Urinary bladder (tissue), 4 donors: ENCODE measurements at places on chromosomes 16 and 17.

GRCh38 chr17:2707721-2708584 is 3.6 kb downstream of the CLUH start:
- DNase-seq, result no peak

- DNase-seq, result no peak
Observed at GRCh38 chr17:4969047-4969550, 1.5 kb upstream of the SPAG7 start.

DNA sequence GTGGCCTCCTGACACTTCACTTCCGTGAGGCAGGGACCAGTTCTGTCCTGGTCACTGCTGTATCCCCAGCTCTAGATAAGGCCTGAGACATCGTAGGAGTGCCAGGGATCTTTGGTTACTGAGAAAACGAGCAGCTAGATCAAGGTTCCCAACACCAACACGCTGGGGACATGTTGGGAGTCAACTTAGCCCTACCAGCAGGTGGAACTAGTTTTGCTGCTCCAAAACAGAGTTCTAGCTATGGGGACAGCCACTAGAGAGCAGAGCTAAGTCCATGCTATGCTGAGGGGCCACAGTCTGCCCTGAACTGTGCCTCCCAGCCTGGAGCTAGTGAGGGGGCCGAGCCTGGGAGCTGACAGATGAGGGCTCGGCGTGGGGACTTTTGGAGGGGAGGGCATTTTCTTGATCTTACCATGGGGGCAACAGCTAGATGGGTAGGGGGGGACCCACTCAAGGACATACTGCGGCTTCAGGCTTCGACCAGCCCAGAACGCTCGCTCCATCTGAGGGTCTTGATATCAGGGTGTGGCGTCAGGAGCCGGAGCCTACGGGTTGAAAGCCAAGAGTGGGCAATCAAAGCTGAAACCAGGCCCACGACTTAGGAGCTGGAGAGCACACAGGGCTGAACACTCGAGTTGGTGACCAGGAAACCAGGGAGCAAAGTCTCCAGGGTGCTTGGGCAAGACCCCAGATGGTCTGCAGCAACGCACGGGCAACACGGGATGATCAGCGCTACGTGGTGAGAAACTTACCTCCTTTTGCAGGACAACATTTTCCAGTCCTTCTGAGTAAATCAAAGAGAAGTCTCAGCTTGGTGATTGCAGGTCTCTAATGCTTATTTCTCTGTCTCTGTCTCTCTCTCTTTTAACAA is 13.4 kb downstream of the SNX20 start:
- DNase-seq, result no peak

- DNase-seq, result no peak
Observed at GRCh38 chr16:1426734-1427471, 4.0 kb upstream of the PERCC1 start.

- DNase-seq, result no peak
Observed at GRCh38 chr16:73091174-73091573, 43.2 kb upstream of the ZFHX3 start.

DNA sequence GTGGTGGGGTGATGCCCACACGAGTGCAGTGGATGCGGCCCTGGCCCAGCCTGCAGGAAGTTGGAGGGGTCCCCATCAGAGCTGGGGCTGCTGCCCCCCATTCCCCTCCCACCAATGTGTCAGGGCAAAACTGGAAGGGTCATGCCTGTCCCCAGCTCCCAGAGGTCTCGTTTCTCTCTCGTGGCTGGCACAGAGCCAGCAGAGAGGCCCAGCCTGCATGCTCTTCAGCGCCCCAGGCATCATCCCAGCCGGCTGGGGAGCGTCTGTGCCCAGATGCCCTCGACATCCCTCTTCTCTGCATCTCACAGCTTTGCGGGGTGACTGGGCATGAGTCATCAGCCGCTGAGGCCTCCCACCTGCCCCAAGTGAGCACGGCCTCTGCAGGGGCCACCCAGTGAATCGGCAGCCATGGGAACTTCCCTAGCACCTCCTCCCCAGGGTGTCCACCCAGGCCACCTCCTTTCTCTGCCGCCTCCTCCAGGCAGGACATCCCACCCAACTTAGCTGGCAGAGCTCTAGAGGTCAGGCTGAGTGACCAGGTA is 9.8 kb upstream of the CSNK1D start:
- no peak for DNase-seq

DNA sequence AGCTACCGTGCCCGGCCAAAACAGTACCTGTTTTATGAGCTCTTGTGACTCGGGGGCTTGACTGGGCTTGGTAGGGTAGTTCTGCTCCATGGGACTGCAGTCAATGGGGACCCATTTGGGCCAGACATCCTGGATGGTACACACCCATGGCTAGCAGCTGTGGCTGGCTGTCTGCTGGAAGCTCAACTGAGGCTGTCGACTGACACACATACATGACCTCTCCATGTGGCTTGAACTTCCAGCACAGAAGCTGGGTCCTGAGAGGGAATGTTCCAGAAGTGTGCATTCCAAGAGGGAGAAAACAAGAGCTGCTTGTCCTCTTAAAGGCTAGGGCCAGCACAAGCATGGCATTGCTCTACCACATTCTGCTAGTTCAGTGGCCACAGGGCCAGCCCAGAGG is 14.9 kb upstream of the NKD1 start:
- DNase-seq, result no peak

DNA sequence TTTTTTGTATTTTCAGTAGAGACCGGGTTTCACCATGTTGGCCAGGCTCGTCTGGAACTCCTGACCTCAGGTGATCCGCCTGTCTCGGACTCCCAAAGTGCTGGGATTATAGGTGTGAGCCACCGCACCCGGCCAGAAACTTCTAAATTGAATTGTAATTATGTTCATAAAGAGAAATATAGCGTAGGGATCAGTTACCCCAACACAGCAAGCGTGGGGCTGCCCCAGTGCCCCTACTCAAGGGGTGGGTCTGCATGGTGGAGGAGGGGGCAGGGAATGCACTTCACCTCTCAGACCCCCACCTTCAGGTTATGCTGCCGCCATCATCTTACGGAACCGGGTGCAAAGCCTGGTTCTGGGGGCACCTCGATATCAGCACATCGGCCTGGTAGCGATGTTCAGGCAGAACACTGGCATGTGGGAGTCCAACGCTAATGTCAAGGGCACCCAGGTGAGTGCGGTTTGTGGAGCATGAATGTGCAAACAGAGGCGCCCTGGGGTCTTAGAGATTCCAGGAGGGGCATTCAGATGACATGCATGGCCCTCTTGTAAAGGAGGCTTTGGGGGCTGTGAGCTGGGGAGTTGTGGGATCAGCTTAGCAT is 18.0 kb downstream of the ITGAM start:
- no peak for DNase-seq

DNA sequence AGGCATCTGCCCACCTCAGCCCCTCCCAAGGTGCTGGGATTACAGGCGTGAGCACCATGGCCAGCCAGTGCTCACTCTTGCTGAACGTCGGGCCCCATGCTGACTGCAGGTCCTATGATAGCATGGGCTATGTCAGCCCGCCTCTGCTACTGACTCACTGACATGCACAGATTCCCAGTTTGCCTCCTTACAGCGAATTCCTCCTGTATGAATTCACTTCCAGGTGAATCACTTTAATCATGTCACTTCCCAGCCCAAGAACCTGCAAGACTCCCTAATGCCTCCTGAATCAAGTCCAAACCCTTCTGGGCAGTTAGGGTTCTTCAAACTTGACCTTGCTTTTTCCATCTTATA is 16.1 kb upstream of the UBTF start:
- DNase-seq, result no peak

DNA sequence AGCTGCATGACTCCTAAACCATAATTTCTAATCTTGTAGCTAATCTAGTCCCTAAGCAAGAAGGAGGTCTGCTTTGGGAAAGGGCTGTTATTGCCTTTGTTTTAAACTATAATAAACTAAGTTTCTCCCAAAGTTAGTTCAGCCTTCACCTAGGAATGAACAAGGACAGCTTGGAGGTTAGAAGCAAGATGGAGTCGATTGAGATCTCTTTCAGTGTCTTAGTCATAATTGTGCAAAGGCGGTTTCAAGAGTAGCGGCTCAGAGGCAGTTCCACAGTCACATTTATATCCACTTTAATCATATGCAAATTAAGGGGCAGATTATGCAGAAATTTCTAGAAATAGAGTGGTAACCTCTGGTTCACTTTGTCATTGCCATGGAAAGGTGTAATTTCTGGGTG is 17.4 kb downstream of the DRC7 start:
- no peak for DNase-seq

DNA sequence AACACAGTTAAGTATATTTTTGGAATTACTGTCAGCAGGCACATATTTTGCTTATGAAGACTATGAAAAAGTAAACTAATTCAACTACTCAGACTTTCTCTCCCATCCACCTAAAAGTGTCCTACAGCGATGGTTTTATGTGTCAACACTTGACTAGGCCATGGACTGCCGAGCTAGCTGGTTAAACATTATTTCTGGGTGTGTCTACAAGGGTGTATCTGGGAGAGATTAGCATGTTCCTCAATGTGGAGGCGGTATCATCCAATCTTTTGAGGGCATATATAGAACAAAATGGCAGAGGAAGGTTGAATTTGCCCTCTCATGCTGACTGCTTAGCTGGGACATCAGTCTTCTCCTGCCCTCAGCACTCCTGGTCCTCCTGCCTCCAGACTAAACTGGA is 82.7 kb upstream of the CDYL2 start:
- DNase-seq, result no peak
